Urinary bladder (tissue), 4 donors: ENCODE measurements at places on chromosomes 4 and X.

GRCh38 chrX:133847340-133847994, 137.9 kb downstream of the GPC3 start:
- DNase-seq, result no peak

DNA sequence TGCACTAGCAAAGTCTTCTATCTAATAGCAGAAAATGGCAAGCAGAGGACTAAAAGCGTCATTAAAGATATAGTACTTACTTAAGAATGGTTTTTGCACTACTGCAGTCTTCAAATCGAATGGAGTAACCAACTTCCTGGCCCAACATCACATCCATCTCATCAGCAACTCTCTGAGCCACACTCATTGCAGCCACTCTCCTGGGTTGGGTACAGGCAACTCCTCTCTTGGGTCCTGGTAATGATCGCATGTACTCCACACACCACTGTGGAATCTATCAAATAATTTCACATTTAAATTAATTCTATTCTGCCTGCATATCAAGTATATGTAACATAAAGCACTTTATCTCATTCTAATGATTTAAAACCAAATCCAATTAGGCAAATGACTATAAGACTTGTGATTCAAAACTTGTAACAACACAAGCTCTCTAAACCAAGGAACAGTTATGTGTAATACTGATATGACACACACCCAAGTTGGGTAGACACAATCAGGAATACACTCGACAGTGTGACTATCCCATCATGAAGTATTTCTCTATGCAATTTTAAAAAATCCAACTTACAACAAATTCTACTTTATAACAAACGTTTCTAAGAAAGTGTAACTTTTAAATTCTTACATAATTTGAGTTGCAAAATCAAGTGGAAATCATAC, 13.6 kb downstream of the DHX15 start:
- DNase-seq, result no peak

- DNase-seq, result no peak
Observed at GRCh38 chr4:103405415-103405814, 207.3 kb upstream of the CENPE start.

DNA sequence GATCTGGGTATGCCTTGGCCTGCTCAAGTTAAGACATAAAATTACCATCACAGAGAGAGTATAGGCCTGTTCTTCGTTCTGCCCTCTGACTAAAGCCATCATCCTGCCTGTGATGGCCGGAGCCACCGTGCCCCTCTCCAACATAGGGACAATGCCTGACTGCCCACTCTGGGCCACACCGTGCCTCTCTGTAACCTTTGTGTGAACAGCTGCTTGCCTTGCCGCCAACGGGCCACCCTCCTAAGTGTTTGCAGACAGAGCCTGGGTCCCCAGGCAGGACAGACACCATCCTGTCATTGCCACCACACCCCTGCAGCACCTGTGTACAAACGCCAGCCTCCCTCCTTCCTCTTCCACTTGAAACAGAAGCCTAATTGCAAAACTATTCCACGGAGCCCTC, 298.7 kb upstream of the TENM3 start:
- no peak for DNase-seq

- DNase-seq, result no peak
Observed at GRCh38 chrX:130788786-130789581, 114.0 kb downstream of the ENOX2 start.

DNA sequence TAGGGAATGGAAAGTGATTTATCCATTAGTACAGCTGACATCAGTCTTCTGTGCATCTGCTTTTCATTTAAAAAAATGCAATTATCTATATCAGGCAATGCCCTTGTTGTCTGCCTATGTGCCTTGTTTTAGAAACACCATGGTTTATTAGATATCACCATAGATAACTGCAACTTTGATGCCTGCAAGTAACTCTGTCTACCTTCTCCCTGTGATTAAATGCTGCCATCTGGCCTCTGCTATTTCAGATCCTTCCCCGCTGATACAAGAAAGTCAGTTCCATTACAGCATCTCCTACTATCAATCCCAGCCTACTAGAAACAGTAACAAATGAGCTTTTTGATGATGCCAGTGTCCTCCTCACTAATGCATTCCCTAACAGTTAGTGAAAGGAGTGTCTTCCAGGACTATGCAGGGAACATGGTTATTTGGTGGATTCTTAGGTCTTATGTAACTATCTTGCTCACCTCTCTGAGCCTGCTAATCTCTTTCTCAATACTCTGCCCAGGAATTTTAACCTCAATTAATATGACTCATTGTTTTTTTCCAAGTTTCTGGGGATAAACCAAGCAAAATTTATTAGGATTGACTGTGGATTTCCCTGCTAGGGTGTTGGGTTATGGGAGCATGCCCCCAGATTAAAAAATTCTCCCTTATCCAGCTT, 444.9 kb downstream of the RAPGEF2 start:
- DNase-seq, result no peak

DNA sequence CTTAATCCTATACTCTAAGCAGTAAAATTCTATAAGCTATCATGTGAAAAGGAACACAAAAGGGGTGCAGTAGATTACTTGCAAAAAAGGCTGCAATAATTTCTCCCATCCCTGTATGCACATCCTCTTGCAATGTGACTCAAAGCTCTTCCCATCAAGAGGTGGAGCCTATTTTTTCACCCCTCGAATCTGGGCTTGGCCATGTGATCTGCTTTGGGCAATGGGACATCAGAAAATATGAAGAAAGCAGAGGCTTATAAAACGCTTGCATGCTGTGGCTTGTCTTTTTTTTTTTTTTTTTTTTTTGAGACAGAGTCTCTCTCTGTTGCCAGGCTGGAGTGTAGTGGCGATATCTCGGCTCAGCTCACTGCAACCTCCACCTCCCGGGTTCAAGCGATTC, 33.0 kb downstream of the GEMIN8 start:
- DNase-seq, result no peak

DNA sequence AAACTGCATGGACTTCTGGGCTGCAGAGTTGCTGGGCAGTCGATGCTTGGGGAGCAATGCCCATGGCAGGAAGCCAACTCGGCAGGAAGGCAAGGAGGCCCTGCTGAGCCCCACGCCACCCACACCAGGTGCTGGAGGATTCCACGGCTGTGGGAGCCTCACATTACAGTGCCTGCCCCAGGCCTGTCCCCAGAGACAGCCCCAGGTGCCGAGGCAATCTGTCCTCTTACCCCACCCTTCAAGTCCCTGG, 53.9 kb downstream of the HMX1 start:
- no peak for DNase-seq

DNA sequence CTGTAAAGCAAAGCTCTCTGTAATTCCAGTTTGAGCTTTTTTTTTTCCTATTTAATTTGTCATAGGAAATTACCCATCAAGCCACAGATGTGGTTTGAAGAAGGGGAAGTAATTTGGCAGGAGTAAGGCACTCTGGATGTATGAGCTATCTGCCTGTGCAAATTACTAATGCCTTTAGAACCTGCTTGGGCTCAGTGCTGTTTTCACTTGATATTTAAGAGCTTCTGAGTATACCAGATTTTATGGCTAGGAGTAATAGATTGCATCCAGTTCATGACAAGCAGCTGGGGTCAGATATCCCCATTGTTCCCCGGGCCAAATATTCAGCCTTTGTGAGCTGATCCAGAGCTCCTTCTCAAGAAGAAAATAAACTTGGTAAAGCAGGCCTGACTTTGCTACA, 89.1 kb downstream of the DCAF8L2 start:
- no peak for DNase-seq

DNA sequence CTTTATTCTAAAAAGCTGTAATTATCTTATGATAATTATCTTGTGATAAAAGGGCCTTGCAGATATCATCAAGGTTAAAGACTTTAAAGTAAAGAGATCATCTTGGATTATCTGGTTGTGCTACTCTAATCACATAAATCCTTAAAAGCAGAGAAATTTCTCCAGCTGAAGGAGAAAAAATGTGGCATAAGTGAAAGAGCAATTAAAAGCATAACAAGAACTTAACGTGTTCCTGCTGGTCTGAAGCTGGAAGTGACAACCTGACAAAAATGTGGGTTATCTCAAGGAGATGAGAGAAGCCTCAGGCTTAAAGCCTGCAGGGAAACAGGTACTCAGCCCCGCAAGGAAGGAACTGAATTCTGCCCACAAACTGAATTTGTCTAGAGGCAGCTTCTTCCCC, 449.1 kb upstream of the NDST4 start:
- DNase-seq, result no peak

GRCh38 chr4:147198411-147199051, 252.9 kb upstream of the TTC29 start:
- DNase-seq, result no peak

- DNase-seq, result no peak
Observed at GRCh38 chr4:52107745-52108144, 56.6 kb downstream of the SPATA18 start.

- DNase-seq, result no peak
Observed at GRCh38 chr4:26884486-26884988, 23.9 kb downstream of the STIM2 start.

DNA sequence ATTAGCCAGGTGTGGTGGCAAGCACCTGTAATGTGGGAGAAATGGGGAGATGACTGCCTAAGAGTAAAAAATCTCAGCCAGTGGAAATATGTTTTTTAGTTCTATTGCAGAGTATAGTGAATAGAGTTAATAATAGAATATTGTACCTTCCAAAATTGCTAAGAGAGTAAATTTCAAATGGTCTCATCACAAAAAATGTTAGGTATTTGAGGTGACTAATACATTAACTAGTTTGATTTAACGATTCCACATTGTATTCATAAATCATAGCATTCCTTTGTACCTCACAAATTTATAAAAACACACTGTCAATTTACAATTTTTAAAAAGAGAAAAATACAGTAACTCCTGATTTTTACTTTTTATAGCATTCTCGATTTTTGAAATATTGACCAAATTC, 681.5 kb upstream of the EPHA5 start:
- no peak for DNase-seq

DNA sequence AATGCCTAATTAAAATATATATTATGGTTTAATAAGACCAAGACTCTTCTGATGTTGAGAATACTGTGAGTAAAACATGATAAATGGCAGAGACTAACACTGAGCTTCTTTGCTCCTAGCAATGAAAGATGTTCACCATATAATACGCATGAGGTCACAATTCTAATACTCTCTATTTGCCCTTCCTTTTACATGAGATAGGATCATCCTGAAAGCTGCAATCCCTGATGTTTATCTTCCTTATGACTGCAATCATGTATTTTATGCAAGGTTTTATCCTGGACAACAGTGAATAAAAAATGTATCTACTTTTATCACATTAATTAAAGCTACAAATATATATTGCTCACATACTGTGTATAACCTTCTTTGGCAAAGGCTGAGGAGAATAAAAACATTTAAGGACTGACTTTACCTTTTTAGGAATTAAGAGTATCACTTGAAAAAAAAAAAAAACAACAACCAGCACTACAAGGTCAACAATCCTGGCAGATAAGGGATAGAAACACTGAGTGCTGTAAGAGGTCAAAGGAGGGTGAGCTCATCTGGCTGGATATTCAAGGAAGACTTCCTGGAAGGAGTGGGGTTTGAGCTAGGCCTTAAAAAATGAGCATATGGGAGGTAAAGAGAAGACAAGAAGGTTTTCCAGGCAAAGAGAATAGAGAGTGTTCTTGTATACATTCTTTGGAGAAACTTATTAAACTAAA, 99.9 kb downstream of the AREG start:
- no peak for DNase-seq

DNA sequence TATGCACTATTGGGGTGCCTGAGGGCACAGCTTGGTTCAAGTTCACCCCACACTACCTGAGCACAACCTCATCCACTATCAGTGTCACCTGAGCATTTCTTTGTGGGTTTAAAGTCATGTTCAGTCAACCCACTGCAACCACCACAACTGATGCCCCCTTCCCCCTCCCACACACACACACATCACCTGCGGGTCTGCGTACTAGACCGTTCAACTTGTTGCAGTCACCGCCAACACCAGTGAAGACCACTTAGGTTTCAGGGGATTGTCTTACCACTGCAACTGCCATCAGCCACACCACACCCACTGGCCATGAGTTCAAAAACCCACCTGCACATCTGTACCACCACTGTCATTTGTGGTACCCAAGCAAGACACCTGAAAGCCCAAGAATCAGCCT, 355.0 kb downstream of the SH3BGRL start:
- DNase-seq, result no peak

DNA sequence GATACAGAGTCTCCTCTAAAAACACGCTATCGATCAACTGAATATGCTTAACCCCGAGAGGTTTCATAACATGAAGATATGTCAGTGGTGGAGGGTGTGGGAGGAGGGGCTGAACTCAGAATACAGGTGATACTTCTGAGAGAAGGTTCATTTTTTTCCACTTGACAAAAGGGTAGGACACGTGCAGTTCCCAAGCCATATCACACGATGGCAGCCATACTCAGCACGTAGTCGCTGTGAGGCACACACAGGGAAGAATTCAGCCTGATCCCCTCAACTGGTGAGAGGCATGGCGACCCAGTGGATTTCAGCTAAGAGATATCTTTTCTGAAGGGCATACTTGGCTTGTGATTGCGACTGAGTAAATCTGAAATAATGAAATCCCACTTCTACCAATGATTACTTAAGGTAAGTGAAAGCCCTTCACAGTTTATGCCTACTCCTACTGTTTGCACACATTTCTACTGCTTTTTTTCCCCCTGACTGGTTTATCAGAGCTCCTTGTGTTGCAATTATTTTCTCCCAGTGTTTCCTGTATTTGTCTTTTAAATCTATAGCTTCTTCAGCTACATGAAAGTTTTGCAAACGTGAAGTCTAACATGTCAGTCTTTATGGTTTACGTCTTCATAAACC, 133.1 kb downstream of the CORIN start:
- no peak for DNase-seq

DNA sequence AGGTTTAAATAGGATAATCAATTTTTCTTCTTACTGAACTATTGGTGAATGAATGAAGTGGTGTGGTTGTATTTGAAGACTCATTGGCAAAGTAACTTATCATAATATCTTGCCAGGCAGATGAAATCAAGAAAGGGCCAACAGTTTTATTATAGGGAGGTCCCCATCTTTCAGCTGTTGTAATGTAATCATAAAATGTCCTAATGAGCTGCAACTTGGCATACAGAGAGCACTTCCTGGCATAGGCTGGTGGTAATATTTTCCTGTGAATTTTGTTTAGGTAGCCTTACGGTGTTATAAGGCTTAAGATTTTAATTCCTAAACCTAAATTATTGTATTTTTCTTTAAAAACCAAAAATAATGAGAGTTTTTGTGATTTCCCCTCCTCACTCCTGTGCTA, 17.5 kb downstream of the FHIP1A start:
- DNase-seq, result no peak

- no peak for DNase-seq
Observed at GRCh38 chr4:61741327-61742096, 541.4 kb downstream of the ADGRL3 start.

- DNase-seq, result no peak
Observed at GRCh38 chr4:173019664-173020063, 148.9 kb upstream of the GALNT7 start.

DNA sequence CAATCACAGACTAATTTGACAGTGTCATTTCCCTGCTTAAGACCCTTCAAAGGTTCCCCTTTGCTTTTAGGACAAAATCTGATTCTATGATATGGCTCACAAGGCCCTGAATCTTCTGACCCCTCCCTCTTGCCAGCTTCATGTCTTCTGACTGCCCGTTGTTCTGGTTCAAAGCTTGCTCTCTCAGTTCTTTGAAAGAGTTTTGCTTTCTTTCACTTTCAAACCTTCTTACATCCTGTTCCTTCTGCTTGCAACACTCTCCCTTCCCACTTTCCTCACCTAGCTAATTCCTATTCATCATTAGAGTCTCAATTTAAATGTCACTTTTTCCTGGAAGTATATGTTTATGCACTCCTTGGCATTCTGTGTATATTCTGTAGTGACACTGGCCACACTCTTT, 299.2 kb downstream of the IDS start:
- DNase-seq, result no peak
